ENCODE measurements at places on chromosomes 1 and 21.

DNA sequence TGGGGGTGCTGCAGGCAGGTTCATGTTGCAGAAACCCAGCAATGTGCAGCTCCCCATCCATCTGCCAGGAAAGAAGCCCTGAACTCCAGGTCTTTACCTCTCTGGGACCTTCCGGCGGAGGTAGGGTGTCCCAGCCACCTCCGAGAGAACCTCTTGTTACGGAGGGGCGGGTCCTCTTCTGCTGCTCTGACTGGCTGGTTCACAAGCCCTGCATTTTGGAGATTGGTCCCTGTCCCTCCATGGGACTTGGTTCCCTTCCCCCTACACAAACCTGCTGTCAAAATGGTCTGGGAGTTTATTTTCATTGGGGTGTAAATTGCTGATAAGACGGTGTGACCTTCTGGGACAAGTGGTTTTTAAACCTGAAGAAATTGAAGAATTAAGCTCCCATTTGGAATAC lies 8.0 kb upstream of the CELSR2 start:
- DNase-seq = no peak

DNA sequence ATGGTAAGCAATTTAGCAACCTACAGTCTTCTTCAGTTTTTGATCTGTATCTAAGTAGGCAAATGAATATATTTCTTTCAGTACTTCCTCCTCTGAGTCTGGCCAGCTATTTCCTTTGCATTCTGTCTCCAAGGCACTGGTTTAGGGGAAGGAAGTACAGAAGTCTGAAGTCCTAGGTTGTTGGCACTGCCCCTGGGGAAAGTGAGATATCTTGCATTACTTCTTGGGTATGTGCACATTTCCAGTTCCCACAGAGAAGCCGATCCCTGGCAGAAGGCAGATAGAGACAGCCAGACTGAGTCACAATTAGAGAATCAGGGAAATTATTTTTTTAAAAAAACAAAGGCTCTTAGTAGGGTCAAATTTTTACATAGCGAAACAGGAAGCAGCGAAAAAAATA lies 98.8 kb downstream of the RASAL2 start:
- DNase-seq = no peak

DNA sequence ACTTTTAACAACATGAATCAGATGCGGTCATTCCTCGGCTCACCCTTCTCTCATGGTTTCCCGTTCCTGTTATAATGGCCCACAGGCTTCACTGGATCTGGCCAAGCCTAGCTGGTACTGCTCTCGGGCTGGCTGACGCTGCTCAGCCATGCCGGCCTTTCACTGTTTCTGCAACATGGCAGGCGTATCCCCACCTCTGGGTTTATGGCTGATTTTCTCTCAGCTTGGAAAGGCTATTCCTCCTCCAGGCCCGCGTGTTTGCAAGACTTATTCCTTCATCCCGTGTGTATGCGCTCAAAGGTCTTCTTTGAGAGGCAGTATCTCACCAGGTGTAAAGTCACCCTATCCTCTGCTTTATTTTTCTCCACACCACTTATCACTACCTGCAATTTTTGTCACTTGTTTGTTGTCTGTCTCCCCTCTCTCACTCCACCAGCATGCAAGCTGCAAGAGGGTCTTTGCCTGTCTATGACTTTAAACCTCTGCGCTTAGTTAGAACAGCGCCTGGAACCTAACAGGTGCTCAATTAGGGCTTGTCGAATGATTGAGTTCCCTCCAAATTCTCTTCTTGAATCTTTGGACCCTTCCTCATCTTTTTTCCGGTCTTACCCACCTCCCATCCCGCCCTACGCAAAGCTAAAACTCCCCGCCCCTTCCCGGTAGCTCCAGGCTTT lies 491 bp upstream of the RAP1A start:
- DNase-seq = no peak

- DNase-seq = no peak
Observed at GRCh38 chr1:6041432-6042062, 4.1 kb upstream of the KCNAB2 start.

GRCh38 chr1:9630331-9631111 lies 21.0 kb upstream of the PIK3CD start:
- DNase-seq = no peak

DNA sequence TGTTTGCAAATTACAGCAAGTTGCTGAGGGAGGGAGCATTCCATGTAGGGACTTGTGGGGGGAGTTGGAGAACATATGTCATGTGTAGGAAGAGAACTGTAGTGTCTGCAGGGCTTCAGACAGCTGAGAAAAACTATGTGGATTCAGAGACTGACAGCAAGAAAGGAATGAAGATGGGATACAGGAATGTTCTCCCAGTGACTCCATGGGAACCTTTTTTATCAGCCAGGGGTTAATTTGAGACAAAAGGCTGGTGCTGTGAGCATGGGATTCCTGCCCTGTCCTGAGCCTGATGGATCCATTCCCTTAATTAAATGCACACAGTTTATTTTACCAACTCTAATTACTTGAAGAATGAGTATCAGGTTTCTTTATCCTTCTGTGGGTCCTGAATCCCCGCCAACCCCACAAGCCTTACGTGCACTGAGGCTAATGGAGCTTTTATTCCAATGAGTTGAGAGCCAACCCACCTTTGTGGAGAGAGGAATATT lies 26.5 kb upstream of the PLXNA2 start:
- DNase-seq = no peak

DNA sequence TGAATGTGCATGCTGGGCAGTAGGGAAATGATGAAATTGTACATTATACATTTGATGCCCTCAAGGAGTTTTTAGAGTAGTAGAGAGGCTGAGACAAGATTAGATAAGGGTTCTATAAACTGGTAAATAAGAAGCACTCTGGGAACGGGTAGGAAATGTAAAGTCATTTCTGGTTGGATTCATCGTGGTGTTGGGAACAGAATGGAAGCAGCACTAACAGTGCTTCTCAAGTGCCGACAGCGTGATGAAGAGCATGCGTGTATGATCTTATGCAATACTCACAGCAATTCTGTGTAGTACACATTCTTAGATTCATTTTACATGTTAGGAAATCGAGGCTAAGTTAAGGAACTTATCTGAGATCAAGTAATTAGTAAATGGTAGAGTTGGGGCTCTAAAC lies 45.9 kb downstream of the GPR88 start:
- DNase-seq = no peak

DNA sequence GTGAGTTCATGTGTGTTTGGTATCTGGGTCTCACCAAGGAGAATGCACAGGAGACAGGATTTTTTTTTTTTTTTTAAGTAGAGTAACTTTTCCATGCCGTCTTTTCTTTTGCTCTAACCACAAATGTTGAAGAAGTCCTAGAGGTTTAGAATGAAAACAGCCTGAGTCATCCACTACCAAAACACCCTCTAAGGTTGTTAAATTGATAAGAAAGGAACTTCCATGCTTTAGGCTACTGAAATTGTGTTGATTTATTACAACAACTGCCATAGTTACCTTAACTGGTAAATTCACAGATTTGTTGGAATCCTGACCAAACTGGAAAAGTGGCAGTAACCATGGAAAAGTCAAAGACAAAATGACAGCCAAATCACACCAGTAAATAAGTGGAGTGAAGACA lies 375.6 kb downstream of the AMY1C start:
- DNase-seq = no peak

DNA sequence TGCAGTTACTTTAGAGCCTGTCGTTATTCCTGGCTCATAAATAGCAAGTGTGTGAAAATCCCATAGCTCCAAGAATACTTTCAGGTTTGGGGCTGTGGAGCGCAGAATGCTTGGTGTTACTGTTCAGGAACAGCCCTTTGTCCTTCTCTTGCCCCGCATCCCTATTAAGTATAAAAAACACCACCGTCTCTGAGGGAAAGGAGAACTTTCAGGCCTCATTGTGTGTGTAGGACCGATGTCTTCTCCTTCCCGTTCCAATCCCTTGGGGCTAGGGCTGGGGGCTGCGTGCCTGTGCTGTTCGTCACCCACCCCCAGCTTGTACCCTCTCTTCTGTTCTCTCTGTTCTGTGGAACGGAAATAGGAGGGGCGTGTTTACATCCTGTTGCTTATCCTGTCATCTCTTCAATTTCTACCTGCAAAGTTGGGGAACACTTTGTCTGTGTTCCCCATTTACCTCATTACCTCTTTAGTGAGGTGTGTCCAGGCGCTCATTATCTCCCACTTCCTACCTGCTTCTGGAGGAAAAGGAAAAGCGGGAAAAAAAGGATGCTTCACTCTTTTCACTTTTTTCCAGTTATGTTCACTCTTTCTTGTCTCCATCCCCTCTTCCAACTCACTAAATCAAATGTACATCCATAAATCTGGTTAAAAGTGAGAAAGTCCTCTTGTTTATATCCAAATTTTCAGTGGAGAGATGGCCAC lies 788 bp upstream of the TXNIP start:
- no peak for DNase-seq

- DNase-seq = no peak
Observed at GRCh38 chr21:32690085-32690484, 37.7 kb downstream of the SYNJ1 start.

DNA sequence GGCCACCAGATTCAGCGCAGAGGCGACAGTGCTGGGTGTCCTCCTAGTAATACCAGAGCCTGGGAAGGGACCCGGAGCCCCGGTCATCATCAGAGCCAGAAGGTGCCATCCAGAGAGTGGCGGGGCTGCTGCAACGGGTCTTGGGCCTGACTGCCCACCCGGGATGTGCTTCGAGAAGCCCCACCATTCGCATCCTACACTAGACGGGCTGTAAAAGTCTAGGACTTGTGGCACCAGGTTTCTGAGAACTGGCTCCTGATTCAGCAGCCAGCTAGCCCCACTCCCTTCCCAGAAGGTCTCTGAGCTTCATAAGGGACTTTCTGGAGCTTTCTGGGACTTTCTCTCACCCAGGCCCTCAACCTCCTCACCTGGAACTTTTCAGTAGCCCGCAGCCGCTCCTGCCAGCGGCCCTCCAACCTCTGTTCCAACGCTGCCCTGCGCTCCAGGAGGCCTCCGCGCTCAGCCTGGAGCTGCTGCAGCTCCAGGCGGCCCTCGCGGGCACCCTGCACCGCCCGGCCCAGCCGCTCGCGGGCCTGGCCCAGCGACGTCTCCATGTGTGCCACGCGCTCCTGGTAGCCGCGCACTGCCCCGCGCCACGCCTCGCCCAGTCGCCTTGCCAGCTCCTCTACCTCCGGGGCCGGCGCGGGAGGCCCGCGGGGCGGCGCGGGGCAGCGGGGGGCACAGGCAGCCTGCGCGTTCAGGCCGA lies 940 bp downstream of the NES start:
- DNase-seq = no peak

DNA sequence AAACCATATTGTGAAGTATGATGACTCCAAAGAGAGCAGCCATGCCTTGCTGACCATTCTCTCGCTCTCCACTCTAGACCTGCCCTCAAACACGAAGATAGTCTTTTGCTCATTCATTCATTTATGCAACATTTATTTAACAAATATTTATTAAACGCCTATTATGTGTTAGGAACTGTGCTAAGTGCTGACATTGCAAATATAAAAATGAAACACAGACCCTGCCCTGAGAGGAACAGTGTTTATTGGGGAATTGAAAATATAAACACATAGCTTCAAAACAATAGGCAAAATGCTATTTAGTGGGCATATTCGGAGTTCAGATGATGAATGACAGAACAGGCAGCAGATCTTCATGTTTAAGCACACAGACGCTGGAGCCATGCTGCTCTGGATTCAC lies 213.6 kb downstream of the NUF2 start:
- no peak for DNase-seq

- no peak for DNase-seq
Observed at GRCh38 chr1:179860652-179861051, 17.0 kb downstream of the TOR1AIP2 start.

DNA sequence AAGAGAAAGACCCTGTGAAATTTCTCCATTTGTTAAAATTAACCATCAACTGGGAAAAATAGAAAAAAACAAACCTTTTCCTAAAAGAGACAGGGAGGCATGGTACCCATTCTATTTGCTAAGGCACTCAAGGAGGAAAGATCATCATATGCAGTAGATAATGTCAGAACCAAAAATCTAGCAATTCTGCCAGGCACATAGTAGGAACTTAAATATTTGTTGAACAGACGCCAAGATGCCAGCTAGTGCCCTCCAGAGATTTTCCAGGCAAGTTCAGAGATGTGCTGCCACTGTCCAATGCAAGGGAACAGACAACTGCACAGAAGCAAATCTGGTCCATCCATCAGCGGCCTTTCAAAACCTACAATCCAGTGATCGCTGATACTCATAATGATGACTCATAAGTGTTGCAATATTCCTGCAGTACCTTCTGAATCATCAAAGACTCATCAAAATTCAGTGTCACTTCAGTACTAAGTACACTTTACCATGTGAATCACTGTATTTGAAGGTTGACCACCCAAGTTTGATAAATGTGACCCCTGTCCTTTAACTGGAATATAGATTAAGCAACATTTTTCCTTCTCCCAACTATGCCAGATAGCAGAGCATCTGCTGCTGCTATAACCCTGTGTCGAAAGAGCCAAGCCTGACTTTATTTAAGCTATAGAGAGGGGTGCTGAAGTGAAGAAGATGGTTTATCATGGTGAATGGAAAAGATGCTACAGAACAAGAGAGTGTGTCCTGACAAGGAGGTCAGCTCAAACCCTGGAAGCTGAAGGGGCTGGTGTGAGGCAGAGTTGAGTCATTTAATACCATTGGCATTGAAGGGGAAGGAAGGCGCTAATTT lies 99.1 kb downstream of the MT1HL1 start:
- no peak for DNase-seq

- DNase-seq = no peak
Observed at GRCh38 chr1:9601942-9602793, 13.5 kb downstream of the TMEM201 start.

GRCh38 chr1:180675586-180675985 lies 43.8 kb downstream of the XPR1 start:
- no peak for DNase-seq

DNA sequence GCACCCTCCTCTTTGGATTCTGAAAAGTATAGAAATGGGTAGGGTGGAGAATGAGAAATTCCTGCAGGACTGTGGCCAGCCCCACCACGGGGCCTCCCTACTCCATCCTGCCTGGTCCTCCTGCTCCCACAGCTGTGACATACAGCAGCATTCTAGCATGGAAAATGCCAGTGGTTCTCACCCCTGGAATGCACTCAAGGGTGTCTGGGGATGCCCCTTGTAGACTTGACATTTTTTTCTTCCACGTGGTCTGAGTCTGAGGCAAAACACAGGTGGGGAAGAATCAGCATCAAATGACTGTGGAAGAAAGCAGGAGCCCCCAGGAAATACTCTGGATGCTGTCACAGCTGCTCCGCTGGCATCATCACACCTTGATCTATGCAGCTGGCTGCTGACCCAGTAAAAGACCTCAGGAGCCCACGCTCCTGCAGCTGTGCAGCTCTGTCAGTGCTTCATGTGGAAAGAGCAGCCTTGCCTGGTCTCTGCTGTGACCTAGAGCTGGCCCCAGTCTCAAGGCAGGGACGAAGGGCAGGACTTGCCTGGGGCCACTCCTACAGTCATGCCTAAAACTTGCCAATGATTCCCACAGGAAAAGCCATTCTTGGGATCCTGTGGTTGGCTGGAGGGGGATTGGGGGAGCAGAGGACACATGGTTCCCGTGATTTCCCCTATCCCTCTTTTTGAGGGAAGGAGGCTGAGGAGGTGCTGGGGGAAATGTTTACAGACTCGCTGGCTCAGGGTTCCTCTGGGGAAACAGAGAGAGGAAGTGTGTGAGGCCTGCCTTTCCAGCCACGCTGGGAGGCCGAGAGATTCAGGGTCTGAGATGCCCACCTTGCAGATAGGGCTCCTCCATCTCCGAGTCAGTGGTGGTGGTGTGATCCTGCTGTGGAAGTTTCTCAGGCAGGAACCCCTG lies 10.8 kb upstream of the A3GALT2 start:
- DNase-seq = no peak
